Activated T-helper 1 cell treated with anti-CD3 and anti-CD28 coated beads, Interleukin-2, amount 50 U/mL, for 16 hours (primary cell): ENCODE measurements at places on chromosomes 12 and 14.
A peak's percentile ranks its signal among the peaks of the same experiment; 100 is the strongest.

GRCh38 chr12:118307069-118307954, 65.4 kb downstream of the TAOK3 start:
- peak; percentile 9 for DNase-seq

DNA sequence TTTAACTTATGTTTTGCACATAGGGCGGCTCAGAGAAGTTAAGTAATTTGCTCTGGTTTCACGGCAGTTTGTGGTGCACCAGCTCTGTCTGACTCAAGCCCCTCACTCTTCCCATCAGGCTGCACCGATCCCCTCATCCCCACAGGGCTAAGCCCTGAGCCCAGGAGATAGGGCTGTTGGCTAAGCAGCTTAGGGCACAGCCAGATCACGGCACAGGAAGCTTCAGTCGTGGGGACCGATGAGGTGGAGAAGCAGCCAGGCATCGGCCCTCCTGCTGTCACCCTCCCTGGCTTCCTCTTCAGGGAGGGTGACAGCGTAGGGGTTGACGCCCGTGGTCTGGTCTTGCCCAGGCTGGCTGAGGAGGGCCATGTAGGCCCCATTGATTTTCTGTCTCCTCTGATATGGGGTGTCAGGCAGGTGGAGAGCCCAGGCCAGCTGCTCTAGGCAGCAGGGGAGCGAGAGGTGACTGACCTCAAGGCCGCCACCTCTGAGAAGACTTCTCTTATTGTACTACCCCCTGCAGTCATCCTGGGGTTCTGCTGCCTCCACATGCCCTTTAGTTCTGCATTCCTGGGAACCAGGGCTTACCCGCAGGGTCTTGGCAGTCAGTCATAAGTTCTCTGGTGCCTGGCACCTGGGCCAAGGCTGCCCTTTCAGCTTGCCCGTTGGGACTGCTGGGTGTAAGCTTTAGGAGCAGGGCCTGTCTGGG, 166.4 kb downstream of the TSPAN9 start:
- DNase-seq = no peak

DNA sequence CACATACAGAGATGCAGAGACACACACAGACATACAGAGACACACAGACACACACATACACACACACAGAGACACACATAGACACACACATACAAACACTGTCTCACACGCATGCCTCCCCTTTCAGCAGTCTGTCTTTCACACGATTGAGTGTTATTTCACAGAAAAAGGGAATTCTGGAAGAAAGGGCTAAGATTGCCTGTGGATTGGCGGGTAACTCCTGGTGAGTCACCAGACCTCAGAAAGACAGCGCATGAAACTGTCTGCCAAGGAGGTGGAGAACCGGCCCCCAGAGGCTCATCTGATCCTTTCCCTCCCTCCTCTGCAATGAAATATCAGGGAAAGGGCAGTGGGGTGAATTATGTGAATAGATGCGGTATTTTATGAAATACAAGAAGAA, 127.2 kb upstream of the GSC start:
- no peak for DNase-seq

GRCh38 chr12:81257947-81258551, 180.2 kb downstream of the ACSS3 start:
- DNase-seq = no peak

DNA sequence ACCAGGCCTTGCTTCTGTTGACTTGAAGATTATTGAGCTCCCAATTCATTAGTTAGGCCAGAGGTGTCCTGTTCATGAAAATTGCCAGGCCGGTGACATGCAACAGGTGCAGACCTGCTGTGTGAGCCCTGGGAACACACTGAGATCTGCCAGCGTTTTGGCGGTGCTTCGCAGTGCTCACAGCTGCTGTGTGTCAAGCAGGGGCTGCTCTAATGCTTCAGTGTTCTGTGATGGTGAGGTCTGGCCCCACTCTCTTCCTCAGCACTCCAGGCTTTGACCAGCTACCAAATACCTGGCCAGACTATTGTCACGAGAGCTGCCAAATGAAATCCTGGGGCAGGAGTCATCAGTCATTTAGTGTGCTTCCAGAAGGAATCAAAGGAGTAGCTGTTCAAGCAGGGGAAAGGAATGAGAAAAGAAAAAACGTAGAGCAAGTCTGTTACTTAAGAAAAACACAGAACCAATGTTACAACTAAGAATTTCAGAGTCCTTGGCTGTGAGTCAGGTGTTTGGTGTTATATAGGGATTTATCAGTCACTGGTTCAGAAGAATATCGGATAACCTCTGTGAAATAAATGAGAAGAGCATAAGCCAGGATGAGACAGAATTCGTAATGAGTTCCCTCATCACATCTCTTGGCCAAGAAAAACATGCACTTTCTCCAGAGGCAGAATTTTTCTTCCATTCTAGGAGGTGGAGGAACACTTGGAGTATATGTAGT, 150.8 kb downstream of the FBXL14 start:
- DNase-seq = no peak

DNA sequence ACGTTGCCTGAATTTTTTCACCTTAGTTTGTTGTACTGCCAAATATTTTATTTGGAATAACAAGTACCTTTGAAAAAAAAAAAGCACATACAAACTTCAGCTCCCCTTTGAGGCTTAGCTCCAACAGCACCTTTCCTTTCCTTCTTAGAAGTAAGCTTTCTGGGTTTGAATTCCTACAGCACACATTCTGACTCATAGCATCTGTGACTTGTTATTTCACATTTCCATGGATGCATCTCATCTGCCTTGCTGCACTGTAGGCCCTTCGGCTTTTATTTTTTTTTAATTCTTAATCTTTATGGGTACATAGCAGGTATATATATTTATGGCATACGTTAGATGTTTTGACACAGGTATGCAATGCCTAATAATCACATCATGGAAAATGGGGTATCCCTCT, 7.2 kb downstream of the LGALS3 start:
- no peak for DNase-seq

- DNase-seq = no peak
These were observed 244.3 kb downstream of the DIO2 start for GRCh38 chr14:79967001-79967400.

GRCh38 chr12:7144414-7145120, 14.4 kb downstream of the CLSTN3 start:
- no peak for DNase-seq

- DNase-seq = no peak
These were observed 150.3 kb downstream of the FBXL14 start for GRCh38 chr12:1444142-1444516.

GRCh38 chr12:131892711-131893604, 1.5 kb upstream of the ULK1 start:
- no peak for DNase-seq

DNA sequence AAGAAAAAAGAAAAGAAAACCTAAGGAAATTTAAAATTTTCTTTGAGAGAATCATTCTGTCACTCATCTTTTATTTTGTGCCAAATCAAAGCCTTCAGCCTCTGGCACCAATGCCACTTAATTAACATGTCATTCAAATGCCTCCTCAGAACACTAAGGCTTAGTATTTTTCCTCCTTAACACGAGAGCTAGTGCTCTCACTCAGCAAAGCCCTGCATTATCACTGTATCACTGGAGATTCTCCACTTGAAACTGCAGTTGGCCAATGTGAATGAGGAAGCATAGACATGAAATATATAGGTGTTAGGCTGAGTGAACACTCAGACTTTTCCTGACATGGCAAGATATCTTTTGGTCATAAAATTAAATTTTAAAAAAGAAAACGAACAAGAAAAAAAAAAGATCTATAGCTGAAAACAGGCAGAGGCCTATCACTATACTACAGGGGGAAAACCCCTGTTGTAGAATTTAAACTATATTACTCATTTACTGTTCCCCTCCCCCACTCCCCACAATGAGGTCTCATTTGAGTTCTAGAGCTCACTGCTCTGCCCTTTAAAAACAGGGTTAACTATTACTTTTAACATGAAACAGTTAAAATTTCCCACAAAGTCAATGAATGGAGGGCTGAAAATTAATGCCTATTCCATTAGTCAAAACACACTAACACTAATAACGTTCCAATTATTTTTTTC, 5.1 kb downstream of the MBIP start:
- DNase-seq = no peak

DNA sequence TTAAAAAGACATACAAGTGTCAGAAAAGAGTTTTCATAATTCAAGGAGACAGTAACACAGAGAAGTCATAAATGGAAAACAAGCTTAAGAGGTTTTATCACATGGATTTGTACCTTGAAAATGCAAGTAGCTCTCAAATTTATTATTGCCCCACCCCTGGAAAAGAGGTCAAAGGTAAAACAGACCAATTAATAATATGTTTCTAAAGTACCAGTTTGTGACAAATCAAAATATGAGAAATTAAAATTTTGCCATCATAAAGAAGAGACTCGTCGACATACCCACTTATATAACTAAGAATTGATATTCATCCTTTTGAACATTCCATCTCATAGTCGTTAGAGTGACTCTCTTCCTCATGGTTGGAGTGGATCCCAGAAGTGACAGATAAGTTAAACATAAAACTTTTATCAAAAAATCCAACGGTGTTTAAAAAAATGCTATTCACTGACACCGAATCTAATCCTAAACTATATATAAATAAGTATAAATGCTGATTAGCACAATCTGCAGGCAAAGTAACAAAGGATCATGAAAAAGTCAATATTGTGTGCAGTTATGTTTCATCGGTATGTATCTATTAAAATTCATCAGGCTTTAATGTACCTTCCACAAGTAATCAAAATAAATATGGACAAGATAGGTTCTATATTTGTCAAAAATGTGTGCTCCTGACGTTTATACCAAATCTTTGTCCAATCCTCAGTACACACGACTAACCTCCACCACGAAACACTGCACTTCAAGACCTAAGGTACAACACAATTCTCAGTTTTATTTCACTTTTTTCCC, 2.3 kb downstream of the CORO1C start:
- no peak for DNase-seq

DNA sequence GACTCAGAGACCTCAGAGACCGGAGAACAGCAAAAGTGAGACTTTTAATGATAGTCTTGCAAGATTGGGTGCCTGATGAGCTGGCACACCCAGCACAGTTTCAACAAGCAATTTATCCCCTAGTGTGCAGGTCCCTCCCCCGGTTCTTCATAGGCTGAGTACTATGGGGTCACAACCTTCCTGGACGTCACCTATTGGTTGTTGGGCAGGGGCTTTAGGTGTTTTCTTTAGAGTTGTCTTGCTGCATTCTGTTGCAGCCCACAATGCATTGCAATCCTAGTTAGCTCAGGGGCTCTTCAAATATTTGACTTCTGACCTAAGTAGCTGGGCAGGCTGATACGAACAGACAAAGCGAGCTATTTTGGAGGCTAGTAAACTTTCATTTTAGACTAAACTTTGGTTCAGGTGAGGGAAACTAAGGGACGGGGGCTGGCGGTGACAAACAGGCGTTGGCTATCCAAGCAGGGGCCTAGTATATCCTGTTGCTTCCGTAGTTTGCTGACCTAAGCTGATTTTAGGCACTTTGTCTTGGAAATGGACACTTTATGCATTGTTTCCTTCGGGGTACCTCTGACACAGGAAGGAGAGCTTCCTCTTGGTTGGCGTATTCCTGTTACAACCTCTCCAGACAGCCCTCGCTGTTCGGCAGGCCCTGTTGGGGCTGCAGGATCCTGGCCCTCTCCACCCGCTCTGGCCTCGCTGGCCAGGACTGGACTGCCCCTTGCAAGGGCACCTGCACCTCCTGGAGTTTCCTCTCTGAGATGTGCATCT, 14.1 kb downstream of the SIVA1 start:
- no peak for DNase-seq

DNA sequence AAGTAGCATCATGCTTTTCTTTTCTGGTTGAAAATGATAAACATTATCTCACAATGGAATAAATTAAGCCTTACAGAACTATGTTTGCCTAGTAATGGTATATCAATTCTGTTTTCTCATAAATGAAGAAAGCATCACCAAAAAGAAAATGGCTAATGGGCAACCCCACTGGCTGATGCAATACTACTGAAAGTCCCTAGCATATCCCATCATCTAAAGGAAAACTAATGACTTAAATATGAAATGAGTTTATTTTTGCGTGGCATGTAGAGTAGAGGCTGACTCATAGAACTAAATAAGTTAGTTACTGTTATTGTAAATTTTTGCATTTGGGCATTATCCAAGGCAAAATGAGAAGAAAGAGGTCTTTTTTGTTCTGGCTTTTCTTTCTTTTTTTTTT, 1156.3 kb upstream of the SEL1L start:
- no peak for DNase-seq

GRCh38 chr12:62640910-62641448, 174.4 kb downstream of the MON2 start:
- DNase-seq = no peak
